Stimulated activated CD8-positive, alpha-beta memory T cell treated with anti-CD3 and anti-CD28 coated beads, Interleukin-4, amount 100 ng/mL, for 1 hour (primary cell): ENCODE measurements at places on chromosomes 12 and 14.

GRCh38 chr12:75953312-75953906 is 78.2 kb downstream of the PHLDA1 start:
- no peak for DNase-seq

GRCh38 chr14:63788011-63788933 is 60.4 kb upstream of the SGPP1 start:
- no peak for DNase-seq

DNA sequence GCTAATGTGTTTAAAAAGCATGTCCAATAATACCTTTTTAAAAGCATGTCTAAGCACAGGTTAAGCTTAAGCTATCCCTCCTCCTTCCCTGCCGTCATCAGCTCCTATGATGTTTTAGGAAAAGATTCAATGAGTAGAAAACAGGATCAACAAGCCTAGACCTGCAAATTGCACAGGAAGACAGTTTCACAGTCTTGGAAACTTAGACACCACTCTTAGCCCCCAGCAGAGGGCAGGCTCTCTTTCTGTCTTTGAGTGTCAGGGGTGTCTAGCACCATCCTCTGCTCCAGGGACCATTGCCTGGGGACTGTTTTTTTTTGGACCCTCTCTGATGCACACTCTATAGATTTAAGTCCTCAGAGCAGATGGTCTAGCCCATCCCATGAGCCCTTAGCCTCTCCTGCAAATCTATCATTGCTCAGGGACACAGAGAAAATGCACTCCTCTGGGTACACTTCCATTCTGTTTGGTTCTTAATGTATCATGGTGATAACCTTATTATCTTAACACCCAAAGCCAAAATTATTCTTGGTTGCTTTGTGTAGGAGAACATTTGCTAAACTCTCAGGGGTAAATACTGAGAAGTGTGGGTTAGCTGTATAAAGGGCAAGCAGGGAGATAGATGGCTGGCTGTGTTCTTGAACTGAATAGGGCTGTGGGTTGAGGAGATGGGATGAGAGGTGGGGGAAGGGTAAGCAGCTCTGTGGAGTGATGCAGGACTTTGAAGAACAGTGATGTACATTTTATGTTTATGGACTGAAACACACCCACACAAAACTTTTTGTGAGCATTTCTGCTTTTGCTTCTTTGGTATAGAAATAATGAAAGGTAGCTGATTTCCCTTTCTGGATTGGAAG is 259.9 kb upstream of the DDHD1 start:
- DNase-seq = no peak

GRCh38 chr12:4874671-4875070 is 35.0 kb upstream of the KCNA1 start:
- DNase-seq = no peak

DNA sequence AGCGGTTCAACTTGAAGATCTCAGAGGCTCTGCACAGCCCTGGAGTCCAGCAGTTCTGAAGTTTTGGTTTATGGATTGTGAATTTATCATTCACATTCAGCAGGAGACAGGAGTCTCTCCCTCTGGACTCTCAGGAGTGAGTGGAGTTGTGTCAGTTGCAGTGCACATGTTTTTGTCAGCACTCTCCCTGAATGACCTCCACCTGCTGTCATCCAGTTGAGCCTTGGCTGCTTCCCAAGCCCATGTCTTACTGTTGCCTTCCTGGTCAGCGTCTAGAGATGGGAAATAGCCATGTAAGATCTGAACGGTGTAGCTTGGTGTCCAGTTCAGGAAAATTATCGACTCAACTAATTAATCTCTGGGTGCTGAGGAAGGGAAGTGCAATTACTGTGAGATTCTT is 133.2 kb downstream of the PRKCH start:
- DNase-seq = no peak

- DNase-seq = no peak
Observed at GRCh38 chr12:31989571-31990362, 30.6 kb downstream of the RESF1 start.

- DNase-seq = no peak
Observed at GRCh38 chr12:99267038-99267437, 380.5 kb upstream of the GARIN6 start.

DNA sequence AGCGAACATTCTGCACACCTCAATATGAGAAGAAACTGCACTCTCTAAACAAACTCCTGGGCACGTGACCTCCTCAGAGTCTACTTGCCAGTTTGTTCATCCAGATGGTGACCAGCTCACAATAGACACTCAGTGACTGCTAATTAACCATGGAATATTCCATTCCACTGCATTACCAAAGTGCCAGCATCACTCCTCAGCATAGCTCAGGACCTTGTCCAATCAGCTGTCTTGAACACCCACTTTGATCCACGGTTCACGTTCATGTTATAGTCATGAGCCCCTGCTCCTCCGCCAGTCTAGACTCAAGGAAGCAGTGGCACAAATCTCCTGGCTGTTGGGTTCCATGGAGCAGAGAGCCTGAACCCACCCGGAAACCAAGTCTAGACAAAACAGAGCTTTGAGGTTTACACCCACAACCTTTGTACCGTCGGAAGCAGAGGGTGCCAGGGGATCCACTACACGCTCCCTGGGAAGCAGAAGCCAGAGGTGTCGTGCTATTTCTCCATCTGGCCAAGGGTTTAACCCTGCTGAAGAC is 285.3 kb downstream of the ZFP36L1 start:
- no peak for DNase-seq

- DNase-seq = no peak
Observed at GRCh38 chr12:80721326-80721725, 4.6 kb downstream of the MYF5 start.

DNA sequence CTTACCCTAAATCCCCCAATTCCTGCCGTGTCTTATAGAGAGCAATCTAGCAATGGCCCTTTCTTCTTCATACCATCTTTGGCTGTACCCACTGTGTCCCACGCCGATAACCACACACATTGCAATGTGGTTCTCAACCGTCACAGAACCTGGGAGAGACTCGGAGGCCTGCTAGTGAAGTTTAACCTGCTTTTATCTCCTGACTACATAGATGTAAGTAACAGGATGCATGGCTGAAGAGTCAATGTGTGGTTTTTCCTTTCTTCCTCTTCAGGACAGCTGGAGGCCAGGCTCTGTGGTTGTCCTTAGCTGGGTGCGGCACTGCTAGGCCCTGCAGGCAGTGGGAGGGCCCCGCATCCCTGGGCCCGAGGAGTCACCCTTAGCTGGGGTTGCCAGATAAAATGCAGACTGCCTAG is 51.3 kb downstream of the ZNF664 start:
- no peak for DNase-seq

GRCh38 chr14:73802431-73803188 is 49.0 kb upstream of the PTGR2 start:
- no peak for DNase-seq

GRCh38 chr12:116246490-116247179 is 30.9 kb downstream of the MED13L start:
- DNase-seq = no peak

GRCh38 chr12:66087365-66087943 is 43.1 kb downstream of the LLPH start:
- DNase-seq = no peak

- DNase-seq = no peak
Observed at GRCh38 chr12:19689801-19690472, 250.6 kb downstream of the AEBP2 start.

DNA sequence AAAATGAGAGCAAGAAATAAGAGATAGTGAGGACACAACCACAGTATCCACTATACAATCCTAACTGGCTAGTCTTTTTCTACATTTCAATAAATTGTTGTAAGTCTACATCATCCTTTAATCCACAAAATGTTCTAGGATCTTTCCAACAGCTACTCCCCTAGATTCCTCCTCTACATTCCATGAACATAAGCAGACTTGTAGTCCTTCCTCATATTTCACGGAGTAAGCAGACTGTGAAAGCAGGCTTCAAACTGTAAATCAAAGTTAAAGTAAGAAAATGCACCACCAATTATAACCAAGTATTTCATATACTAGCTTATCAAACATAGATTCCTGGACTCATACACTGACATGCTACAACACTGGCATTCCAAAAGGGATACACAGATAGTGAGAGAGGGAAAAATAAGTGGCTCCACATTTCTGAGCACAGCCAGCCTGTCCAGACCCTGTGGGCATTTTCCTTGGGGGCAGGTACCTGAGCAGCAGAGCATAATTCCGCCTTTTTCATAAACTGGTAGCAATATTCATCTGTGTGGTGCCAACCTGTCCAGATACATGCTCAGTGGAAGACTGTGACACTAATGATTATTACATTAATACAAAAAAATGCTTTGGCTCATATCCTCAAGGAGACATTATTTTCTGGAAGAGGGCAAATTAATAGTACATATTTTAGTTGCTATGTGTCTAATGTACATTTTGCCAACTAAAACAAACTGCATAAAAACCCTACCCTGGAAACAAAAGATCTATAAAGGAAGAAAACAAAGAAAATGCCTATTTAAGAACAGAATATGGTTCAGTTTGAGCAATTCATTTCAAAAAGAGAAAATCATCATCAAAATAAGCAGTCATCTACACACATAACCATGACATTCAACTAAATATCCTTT is 113.3 kb upstream of the FSCB start:
- DNase-seq = no peak

DNA sequence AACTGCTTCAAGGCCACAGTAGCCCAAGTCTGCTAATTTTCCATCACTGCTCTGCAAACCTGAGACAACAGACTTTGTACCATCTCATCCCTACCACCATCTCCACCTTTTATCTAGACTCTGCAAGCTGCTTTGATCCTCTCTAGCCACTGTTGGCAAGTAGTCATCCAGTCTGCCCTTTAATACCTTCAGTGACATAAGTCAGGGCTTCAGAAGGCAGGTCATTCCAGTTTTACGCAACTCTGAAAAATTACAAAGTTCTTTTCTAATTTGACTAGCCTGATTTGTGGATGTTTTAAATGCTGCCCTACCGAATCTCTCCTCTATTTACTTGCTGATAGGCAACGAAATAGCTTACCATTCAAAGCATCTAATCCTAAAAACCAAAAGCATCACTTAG is 2.8 kb downstream of the FERMT2 start:
- no peak for DNase-seq

DNA sequence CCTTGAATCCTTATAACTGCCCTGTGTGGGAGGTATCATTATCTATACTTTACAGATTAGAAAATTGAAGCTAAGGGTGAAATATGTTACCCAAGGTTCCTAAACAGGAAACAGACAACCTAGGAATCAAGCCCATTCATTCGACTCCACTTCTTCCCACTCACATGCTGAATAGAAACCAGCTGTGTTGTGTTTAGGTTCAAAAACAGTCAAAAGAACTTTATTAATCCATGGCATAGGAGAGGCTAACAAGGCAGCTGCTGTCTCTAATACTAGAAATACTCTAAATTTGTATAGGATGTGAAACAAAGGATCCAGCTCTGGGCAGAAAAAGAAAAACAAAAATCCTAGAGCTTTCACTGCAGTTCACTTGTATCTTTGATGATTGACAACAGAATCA is 9.9 kb downstream of the AMDHD1 start:
- DNase-seq = no peak

- no peak for DNase-seq
Observed at GRCh38 chr12:126457776-126458175, 1392.5 kb downstream of the AACS start.

DNA sequence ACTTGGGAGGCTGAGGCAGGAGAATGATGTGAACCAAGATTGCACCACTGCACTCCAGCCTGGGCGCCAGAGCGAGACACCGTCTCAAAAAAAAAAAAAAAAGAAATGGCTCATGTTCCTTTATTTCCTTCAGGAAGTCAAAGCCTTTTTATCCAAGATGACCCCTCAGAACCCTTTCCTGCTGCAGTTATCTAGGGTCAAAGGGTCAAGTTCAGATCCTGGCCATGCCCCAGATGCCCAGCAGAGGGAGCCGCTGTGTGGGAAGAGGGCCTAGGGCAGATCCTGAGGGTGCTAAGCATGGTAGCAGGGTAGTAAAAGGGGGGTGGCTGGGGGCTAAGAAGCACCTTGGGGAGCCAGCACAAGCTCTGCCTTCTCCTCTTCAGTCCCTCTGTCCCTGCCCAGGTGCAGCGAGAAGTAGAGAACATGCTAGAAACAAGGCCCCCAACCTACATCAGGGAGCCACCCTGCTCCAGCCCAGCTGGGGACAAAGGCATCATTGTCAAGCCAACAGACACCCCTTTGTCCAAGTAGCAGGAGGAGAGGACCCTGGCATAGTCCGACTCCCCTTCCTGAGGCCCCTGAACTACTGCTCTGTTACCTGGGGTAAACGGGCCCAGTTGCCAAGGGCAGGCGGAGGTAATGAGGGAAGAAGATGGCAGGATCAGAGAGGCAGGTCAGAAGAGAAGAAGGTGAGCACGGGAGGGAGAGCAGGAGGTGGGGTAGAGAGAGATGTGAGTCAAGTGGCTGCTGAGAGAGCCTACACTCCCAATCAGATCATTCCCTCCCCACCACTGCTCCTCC is 6.5 kb downstream of the NFE2 start:
- no peak for DNase-seq

- DNase-seq = no peak
Observed at GRCh38 chr12:11703378-11703777, 53.9 kb downstream of the ETV6 start.

DNA sequence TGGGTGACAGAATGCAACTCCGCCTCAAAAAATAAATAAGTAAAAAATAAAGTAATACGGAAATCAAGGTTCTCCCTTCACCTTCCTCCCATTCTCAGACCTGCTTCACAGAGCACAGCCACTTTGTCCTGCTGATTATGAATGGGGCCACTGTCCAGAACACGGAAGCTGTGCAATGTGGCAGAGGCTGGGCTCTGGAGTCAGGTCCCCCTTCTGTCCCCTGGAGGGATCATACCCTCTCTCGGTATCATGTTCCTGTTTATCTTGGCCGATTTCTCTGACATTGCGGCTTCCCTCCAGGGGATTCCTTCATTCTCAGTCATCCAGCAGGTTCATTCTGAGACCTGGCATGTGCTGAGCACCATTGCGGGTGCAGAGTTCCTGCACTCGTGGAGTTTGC is 11.3 kb downstream of the PPP2R5C start:
- no peak for DNase-seq

DNA sequence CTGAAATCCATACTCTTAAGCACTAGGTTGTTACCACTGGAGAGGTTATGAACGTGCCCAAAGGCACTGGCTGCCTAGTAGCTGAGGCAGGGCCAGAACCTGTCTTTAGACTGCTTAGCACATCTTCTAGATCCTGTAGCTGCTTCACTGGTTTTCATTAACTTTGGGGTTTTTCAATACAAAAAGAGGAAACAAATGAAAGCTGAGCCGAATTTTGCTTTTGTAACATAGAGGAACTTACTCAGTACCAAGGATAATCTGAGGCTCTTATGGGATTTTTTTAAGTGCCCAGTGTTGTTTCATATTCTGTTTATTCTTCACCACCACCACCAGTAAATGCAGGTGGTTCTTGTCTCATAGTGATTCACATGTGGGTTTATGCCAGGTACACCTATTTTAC is 396.1 kb downstream of the RAD51B start:
- DNase-seq = no peak

- DNase-seq = no peak
Observed at GRCh38 chr12:101854747-101855146, 22.6 kb upstream of the DRAM1 start.
